HS-27A (cell line): ENCODE measurements at places on chromosomes 7 and 10.

DNA sequence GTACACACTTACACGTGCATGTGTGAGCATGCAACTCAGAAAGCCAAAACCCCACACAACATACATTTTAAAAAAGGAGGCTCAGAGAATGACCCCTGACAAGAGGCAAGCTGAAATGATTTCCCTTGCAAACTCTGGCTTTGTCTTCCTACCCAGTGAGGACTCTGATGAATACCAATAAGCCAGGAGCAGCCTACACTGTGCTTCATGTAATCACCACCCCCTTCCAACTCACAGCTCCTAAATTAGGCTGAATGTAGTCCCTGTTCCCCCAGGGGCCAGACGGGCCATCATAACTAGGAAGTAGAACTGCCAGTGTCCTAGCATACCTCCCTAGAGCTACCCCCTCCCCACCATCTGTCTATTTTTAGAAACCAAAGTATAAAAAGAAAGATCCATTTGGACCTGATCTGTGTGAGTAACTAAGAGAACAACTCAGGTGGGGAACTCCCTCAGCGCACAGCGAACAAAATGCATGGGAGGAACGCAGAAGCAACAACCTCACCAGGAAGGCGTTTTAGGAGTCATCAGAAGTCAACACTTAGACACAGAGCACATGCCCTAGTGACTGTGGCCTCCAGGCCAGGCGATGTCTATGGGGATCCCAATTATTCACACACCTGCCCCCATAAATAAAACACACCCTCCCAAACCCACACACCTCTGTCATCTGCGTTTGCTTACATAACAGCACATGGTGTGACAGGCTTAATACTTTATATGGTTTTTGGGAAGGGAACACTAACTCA lies 1.9 kb downstream of the DGKI start:
- DNase-seq = no peak

DNA sequence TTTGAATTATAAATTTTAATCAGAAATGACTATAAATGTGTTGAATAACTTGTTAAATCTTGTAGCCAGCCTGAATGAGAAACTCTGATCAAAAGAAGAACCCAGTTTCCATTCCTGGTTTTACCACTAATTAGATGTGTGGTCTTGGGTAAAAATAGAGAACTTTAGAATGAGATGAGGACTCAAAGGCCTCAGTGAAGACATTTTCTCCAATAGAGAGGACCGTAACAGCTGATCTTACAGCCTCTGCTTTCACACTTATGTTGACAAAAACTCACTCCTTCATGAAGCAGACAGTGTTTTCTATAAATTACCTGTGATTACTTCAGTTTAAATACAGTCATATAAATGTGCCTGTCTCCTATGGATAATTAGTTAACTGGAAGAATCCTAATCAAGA lies 200.1 kb upstream of the MEOX2 start:
- no peak for DNase-seq

DNA sequence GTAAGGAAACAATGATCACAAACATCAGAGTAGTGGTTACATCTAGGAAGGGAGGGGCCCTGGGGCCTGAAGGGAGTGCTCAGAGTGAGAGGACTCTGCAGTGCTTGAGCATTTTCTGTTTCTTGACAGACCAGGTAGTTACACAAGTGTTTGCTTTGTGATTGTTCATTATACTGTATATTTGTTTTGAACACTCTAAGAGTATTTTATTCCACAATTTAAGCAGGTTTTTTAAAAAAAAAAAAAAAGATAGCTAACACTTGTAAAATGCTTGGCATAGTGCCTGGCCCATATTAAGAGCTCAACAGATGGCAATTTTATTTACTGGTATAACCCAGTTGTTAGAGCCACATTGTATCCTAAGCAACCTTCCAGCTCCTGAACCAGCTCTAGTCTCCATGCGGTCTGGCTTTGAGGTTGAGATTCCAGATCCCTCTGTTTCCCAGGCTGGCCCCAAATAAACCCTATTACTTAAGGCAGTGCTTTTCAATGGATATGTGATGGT lies 20.1 kb upstream of the ATXN7L1 start:
- no peak for DNase-seq

GRCh38 chr10:75051308-75051707 lies 60.1 kb upstream of the SAMD8 start:
- no peak for DNase-seq

GRCh38 chr10:6071181-6072175 lies 9.3 kb upstream of the IL2RA start:
- no peak for DNase-seq

DNA sequence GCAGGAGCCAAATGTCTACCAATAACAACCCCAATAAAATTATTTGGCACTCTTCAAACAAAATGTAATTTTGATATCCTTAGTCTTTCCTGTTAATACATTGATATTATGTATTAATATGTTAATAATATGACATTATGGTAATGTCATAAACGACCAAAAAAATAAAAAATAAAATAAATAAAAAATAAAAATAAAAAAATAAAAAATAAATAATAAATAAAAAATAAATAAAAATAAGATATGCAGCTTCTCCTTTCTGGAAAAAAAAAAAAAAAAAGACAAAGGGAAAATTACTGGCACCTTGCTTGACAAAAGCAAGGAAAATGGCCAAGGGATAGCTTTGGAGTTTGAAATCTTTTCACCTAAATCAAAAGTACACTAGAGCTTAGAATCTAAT lies 168.5 kb downstream of the PPP1R17 start:
- DNase-seq = no peak

DNA sequence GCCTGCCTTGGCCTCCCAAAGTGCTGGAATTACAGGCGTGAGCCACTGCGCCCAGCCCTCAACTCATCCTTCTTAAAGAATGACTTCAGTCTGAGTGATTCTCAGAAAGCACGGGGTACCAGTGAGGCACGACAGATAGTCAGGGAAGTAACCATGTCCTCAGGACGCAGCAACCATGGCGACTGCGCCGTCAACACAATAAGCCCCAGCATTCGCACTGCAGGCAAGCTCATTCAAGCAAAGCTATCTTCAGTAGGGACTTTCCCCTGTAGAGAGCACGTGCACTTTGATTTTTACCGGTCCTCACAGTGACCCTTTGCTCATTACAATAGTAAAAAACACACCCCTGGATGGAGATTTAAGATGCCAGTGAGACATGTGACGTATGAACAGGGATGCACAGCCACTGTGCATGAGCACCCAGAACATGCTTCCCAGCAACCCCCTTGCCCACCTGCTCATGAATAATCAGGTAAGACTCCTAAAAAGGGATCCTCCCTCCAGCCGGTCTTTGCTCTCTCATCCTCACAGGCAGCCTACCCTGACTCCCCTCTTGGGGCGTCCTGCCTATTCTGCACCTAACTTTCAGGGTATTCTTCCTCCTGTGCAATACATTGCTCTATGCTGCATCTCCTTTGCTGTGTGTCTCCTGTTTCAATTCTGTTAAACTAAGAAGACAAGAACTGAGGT lies 9.1 kb downstream of the WDR86 start:
- DNase-seq = no peak

- DNase-seq = no peak
Observed at GRCh38 chr10:129280908-129281586, 186.0 kb upstream of the MGMT start.

- no peak for DNase-seq
Observed at GRCh38 chr10:70927189-70927943, 39.0 kb upstream of the PCBD1 start.

DNA sequence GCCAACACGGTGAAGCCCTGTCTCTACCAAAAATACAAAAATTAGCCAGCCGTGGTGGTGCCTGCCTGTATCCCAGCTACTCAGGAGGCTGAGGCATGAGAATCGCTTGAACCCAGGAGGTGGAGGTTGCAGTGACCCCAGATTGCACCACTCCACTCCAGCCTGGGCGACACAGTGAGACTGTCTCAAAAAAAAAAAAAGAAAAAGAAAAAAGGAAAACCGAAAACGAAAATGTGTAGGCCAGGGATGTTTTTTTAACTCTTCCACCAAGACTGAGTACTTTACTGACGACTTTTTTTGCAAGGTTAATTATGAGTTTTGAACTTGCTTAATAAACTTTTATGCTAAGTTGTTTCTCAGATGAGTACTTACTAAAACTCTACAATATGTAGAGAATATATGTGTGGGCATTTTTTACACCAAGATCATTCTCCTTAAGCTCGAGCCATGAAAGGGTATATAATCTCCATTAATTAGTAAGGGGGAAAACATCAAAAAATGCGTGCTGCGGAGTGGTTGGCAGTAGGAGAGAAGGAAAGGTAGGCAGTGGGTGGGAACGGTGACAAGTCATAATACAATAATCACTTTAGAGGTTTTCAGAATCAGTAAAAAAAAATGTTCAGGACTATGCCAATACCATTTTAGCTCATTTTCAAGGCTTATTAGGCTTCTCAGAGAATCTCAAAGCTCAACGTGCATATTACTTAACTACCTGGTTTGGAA lies 8.6 kb upstream of the ADRB1 start:
- DNase-seq = no peak

- DNase-seq = no peak
Observed at GRCh38 chr10:29957236-29957635, 102.2 kb downstream of the JCAD start.

DNA sequence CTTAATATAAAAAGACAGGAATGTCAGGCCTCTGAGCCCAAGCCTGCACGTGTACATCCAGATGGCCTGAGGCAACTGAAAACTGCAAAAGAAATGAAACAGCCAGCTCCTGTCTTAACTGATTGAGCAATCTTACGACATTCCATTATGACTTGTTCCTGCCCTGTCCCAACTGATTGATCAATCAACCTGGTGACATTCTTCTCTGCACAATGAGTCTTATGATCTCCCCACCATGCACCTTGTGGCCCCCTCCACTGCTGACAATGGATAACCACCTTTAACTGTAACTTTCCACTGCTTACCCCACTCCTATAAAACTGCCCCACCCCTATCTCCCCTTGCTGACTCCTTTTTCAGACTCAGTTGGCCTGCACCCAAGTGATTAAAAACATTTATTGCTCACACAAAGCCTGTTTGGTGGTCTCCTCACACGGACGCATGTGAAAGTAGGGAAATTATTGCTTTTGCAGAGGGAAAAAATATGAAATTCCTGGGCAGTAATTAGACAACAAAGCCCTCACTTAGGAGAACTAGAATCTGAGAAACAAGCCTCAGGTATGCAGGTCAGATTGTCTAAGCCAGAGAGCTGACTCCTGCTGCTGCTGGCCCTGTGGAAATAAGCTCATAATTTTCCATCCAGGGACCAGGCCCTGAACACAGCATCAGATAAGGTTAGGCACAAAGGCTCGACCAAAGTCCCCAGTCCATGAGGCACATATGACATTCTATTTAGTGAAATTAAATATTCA lies 5.3 kb downstream of the CYP3A7 start:
- DNase-seq = no peak

DNA sequence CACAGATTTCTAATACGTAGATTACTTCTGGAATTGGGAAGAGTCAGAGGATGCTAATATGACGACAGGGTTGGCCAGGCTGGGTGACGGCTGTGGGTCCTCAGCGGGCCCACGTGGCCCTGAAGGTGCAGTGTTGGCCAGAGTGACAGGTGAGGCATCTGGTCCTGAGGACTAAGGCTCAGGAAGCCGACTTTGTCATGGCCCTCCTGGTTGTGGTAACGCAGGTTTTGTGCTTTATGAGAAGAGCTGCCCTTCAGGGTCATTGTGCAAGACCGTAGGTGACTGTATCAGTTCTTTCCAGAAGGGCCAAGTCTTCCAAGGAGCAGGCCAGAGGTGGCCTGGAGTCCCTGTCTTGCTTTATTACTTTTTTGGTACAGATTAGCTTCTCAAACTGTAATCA lies 2.5 kb downstream of the EIF3B start:
- no peak for DNase-seq

DNA sequence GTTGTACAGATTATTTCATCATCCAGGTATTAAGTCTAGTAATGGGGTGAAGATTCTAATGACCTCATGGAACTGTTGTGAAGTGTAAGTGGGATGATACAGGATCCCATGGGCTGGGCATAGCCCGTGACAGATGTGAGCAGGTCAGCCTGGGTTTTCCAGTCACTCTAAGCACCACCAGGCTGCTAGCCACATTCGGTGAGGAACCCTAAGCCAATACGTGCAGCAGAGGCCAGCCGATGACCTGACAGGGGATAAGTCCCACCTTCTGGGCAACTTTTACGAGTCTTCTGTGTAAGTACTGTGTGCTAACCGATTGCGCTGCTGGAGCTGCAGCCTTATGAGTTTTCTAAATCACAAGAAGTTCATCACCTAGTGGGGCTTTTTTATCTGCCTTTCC lies 7.3 kb downstream of the ZNF503 start:
- DNase-seq = no peak

GRCh38 chr7:4951903-4952636 lies 6.9 kb downstream of the MMD2 start:
- DNase-seq = no peak

DNA sequence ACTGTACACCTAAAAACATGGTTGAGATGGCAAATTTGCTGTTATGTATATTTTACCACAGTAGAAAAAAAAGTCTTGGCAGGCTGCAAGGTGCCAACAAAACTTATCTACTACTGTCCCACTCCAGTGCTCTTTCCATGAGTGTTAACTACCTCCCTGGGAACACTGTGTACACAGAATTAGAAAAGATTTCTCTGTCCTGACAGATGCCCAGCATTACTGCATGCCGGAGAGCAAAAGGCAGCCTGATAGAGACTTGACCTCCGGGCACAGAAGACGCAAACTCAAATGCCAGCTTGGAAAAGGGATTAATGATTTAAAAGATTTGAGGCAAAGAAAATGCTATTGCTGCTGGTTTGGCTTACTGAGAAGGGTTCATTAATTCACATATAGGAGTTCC lies 228.8 kb downstream of the TMEM178B start:
- DNase-seq = no peak

GRCh38 chr10:120691625-120692024 lies 159.5 kb upstream of the WDR11 start:
- DNase-seq = no peak

GRCh38 chr10:107317592-107317991 lies 153.1 kb upstream of the SORCS1 start:
- no peak for DNase-seq

DNA sequence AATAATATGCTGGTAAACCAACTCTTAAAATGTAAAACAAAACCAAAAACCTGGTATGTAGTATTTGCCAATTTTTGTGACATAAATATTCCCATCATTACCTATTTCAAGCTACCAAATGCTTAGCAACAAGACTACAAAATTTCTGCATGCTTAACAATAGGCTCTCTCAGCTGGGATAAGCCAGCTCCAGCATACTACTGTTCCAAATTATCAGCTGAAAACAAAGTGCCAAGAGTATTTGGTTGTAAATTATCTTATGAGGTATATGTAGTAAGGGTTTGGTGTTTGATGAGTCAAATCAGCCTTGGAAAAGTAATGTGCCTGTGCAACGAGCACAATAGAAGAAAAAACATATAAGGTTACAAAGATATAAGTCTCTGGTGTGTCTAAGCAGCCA lies 263.2 kb downstream of the HGF start:
- DNase-seq = no peak
